SW480 (cell line): ENCODE measurements at places on chromosomes 2 and 18.

- no peak for DNase-seq
These were observed 30.9 kb upstream of the RNF149 start for GRCh38 chr2:101339266-101339880.

DNA sequence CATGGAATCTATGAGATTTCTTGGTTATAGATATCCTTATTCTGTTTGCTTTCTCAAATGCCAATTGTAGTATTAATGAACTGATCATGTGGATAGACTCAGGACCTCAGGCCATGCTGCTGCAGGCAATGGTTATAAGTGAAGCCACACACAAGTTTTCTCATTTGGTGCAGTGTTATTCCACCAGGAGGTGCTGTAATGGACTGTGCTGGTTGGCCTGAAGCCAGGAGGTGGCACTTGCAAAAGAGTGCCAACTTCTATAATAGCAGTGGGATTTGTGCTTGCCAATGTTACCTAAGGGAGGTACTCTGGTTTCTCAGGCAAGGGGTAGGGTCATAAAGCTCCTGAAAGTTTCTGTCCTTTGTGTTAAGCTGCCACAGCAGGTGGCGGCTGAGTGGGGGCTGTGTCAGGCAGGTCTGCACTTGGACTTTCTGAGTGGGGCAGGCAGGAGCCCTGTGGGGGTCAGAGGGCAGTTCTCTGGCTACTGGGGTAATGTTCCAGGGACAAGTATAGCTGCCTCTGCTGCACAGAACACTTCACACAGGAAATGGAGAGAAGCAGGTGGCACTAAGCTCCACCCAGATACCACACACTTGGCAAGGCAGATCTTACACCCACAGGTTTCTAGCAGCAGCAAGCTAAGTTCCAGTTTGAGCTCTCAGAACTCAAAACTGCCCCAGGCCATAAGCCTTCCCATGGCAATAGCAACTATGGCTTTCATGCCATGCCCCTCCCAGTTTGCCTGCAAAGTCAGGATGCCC is 352.6 kb upstream of the CWC22 start:
- no peak for DNase-seq

GRCh38 chr2:110860630-110861029 is 128.3 kb downstream of the ACOXL start:
- no peak for DNase-seq

- DNase-seq, result no peak
These were observed 39.1 kb upstream of the GALNT3 start for GRCh38 chr2:165833156-165833555.

DNA sequence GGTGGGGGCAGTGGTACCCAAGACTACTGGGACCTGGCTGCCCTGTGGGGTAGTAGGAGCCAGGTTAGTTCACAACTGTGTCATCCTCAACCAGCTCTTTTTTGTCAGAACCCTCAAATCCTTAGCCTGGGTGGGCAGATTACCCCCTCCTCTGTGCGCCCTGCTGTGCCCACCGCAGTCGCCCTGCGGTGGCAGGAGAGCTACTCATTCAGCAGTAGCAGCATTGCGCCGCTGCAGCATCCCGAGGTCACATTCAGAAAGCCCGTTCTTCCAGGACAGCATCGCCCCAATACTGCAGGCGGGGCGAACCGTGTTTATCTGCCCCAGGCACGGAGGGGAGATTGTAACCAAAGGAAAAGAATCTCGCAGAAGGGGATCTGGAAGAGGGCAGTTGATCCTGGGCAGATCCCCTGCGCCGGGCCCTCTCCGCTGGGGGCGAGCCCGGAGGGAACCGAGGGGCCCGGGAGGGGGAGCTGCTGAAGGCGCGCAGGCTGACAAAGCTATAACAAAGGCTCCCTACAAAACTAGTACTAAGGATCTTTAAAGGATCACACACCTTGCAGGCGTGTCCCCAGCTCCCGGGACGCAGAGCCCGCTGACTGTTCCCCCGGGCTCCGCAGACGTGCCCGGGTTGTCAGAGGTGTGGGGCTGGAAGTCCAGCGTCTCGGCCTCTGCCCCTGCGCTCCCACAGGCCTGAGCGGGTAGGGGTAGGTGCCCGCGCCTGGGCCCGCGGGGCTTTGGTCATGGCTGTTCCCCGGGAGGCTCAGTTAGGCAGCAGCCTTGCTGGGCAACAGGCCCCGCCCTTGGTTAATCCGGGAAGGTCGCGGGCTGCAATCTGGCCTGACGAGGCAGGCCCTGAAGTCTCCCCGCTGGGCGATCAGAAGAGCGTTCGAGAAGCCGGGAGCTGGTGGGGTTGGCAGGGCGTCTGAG is 13.2 kb downstream of the POU3F3 start:
- no peak for DNase-seq
